ENCODE measurements at places on chromosomes 12 and 14. TPM values are rescaled to one million over a fixed set of nuclear protein-coding genes. Genes with fewer than 3 reads are reported as not detected.
A peak's percentile ranks its signal among the peaks of the same experiment; 100 is the strongest.

- DNase-seq, result peak; percentile 75
Measured at GRCh38 chr12:77152623-77153193, 87.3 kb upstream of the E2F7 start.

DNA sequence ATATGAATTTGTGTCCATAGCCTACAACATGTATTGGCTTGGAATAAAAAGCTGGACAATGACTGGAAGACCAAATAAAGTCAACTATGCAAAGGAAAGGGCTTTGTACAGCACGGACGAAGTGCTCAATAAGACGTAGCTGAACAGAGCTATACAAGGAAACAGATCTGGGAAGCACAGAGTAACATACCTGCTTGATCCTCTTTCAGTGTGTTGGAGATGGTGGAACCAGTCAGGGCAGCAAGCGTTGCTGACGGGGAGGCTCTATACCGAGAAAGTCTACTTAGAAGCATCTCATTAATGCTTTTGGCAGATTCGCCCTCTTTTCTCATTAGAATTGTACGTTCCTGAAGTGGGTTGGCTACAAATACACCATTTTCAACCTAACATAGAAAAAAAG lies 99.3 kb downstream of the HECTD4 start:
- DNase-seq, result no peak

DNA sequence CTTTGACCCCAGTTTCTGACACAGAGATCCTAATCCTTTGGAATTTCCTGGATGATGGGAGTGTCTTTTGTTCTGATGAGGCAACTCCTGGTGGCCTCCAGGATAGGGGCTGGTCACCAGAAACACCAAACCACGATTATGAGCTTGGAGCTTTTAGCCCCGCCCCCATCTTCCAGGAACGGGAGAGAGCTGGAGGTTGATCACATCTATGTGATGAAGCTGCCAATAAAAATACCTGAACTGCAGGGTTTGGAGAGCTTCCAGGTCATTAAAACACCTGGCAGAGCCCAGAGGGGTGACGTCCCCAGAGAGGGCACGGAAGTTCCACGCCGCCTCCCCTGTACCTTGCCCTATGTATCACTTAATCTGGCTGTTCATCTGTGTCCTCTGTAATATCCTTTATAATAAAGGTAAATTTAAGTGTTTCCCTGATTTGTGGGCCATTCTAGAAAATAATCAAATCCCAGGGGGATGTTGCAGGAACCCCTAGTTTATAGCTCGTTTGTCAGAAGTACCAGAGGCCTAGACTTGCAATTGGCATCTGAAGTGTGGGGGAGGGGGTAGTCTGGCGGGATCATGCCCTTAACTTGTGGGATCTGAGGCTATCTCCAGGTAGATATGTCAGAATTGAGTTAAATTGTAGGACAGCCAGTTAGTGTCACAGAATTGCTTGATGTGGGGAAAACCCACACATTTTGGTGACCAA lies 21.2 kb downstream of the APPL2 start:
- DNase-seq, result peak; percentile 84

DNA sequence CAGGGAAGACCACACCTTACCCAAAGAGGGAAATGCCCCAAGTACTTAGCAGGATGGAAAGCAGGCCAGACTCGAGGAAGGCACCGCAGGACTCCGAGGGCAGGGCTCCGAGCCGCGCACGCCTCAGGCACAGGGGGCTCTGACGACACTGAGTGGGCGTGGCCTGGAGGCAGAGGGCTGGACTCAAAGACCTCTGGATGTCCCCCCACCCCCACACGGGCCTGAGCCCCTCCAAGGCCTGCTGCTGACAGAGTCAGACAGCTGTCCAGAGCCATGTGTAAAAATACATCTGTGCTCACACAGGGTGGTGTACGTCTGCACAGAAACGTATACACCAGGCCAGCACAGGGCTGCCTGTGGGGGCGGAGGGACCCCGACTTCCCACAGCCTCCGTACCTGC lies 1.4 kb downstream of the AKT1 start:
- peak; percentile 52 for DNase-seq

DNA sequence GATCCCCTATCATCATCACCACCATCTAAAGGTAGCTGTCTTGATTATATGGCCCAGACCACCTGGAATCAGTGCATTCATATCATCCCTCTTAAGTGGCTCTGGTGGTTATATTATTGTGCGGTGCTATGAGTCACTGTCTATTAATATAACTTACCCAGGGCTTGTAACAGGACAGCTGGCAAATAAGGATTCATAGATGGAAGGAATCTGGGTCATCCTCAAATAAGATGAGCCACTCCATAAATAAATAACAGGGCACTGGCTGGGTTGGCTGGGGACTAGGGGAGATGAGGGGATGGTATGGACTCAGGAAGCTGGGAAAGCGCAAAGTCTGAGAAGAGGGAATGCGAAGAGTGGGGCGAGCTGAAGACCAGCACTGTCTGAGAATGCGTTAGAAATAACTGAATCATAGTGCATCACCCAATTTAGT lies 216.1 kb downstream of the NUAK1 start:
- DNase-seq, result no peak

GRCh38 chr12:109804820-109805761 lies 28.1 kb downstream of the TRPV4 start:
- DNase-seq, result peak; percentile 75

DNA sequence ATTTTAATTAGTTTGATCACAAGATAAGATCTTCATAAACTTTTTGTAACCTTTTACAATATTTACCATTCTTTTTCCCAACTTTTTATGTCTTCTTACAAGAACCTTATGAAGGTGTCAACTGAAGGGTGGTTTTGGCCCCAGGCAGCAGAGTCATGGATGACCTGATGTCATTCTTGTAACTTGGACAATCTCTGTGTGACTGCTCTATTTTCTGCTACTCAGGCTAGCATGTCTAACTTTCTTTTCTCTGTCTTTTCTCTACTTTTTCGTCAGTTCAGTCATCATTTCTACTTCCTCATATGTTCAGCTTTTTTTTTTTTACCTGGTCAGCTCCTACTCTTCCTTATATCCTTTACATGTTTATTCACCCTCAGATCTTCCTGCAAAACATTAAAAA lies 150.7 kb upstream of the PTPRQ start:
- DNase-seq, result no peak

DNA sequence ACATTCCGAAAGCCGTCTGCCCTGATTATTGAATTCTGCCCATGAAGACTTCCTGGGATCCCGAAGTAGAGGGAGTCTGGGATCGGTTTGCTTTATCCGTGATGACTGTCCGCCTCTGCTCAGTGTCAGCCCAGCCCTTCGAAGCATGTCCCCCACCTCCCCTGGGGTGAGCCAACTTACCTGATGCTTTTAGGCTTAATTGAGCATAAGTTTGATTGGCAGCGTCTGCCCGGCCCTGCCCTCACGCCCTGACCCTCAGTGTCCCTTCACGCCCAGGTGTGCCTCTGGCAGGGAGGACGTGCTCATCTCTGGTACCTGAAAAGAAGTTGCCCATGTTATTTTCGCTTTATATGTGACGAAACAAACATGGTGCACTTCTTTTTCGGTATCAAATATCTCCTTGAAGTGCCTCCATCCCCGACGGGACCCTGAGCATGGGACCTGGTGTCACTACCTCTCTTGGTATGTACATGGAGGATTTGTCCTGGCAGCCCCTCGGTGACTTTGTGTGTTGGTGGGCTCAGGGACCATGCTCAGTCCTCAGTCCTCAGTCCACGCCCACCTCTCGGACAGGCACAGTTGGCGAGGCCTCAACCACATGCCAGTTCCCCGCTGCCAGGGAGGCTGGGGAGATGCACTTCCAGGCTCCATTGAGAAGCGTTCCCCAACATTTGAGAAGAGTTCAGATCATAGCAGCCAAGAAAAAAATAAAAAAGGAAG lies 130.1 kb upstream of the RTL1 start:
- no peak for DNase-seq

DNA sequence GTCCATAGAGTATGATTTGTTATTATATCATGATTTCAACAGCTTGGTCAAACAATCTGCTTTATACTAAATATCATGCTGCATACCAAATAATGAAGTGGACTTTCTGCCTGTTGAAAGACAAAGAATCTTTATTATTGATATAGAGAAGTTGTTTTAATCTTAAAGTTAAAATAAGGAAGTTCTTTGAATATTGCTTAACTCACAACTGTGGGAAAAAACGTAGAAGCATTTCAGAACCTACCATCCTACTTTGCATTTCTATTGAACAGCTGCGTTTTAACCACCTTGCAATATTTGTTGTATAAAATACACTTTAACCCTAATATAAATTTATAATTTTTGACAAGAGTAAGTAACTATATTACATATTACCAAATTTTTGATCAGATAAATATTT lies 22.9 kb upstream of the ARL1 start:
- DNase-seq, result no peak

HOXC11 gene
- not detected for polyA plus RNA-seq

KRT3 gene
- polyA plus RNA-seq, result not detected

ART4 gene
- 1.7 TPM for polyA plus RNA-seq

ZFP36L1 gene
- 80.1 TPM for polyA plus RNA-seq

- DNase-seq, result no peak
Measured at GRCh38 chr14:87407344-87407743, 585.6 kb downstream of the GALC start.

GRCh38 chr14:28783664-28784063 lies 17.1 kb downstream of the FOXG1 start:
- no peak for DNase-seq

KRT7 gene
- polyA plus RNA-seq, result 214 TPM

- no peak for DNase-seq
Measured at GRCh38 chr12:96206936-96207662, 12.9 kb downstream of the ELK3 start.

SERPINA12 gene
- polyA plus RNA-seq, result not detected

- DNase-seq, result no peak
Measured at GRCh38 chr14:38915125-38915524, 187.9 kb downstream of the SEC23A start.

Data from stomach (tissue), 19 donors.